Stimulated activated CD8-positive, alpha-beta memory T cell treated with anti-CD3 and anti-CD28 coated beads, Interleukin-4, amount 100 ng/mL, for 48 hours (primary cell): ENCODE measurements at places on chromosomes 1 and 21.

DNA sequence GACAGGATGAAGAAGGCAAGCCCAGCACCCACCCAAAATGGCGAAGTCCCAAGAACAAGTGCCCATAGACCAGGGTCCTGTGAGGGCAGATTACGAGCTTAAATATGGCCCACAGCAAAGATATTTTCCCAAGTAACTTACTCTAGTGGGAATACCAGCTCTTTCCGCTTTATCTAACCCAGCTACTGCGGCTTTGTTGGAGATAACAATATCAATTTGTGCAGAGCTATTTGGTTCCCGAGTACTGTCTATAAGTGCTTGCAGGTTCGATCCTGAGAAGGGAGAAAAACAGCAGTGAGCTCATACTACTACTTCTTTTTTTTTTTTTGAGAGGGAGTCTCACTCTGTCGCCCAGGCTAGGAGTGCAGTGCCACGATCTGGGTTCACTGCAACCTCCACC, 14.3 kb upstream of the DNAJC28 start:
- DNase-seq: no peak

- no peak for DNase-seq
Observed at GRCh38 chr1:116940814-116941599, 31.3 kb downstream of the PTGFRN start.

DNA sequence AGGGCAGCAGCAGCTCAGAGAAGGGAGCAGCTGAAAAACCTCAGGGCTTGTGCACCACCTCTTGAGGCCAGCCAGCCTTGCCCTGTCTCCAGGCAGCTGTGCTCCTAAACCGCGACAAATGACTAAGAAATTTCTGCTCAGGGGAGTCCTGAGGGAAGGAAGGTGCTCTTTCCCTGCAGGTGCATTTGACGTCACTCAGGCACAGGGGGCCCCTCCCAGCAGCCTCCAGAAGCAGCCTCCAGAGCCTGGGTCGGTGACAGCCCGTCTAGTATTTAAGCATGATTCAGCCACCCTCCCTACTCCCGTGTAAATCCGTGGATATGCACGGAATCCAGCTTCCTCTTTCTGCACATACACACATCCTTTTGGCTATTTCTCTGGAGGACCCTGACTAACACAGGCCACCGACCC, 560.5 kb downstream of the KIF26B start:
- DNase-seq: no peak

- DNase-seq: no peak
Observed at GRCh38 chr1:162696286-162696862, 64.1 kb downstream of the DDR2 start.

- no peak for DNase-seq
Observed at GRCh38 chr1:235156265-235156664, 4.8 kb downstream of the RBM34 start.

- no peak for DNase-seq
Observed at GRCh38 chr1:9606948-9607347, 18.2 kb downstream of the TMEM201 start.

DNA sequence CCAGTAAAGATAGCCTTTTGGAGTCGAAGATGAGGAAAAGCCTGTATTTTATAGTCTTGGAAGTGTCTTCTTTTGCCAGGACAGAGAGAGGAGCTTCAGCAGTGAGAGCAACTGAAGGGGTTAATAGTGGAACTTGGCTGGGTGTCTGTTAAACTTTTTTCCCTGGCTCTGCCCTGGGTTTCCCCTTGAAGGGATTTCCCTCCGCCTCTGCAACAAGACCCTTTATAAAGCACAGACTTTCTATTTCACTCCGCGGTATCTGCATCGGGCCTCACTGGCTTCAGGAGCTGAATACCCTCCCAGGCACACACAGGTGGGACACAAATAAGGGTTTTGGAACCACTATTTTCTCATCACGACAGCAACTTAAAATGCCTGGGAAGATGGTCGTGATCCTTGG, at the start of gene VCAM1:
TSS of gene VCAM1 (plus strand) at position 253 of the 400 bp plus-strand sequence. CDS start at position 372, 119 bp downstream.
- no peak for DNase-seq

DNA sequence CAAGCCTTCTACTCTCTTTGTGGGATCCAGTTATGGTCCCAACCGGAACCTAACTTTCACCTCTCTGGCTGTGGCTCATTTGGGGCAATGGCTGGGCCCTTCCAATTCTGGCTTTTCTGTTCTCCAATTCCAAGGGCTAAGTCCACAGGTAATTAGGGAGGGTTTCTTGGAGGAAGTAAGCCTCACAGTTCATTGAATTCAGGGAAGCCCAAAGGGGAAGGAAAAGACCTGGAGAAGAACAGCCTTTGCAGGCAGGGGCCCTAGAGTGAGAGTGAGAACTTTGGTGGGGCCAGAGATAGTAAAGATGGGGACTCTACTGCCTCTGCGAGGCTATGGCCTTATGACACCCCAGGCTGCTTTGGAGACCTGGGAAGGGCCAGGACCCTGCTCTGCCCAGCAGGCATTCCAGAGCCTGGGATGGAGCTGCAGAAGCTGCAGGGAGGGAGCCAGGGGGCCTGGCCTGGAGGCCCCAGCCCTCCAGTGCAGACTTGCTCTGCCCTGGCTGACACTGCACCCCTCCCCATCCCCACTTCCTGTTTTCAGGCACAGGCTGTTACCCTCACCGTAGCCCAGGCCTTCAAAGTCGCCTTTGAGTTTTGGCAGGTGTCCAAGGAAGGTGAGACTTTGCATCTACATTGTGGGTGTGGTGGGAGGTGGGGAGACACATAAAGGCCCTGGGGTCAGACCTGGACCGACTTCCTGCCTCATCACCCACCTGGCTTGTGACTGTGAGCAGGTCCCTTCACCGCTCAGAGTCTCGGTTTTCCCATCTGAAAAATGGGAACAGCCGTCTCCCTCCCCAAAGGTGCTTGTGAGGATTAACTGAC, 18.9 kb downstream of the LDLRAP1 start:
- peak; percentile 72 for DNase-seq

DNA sequence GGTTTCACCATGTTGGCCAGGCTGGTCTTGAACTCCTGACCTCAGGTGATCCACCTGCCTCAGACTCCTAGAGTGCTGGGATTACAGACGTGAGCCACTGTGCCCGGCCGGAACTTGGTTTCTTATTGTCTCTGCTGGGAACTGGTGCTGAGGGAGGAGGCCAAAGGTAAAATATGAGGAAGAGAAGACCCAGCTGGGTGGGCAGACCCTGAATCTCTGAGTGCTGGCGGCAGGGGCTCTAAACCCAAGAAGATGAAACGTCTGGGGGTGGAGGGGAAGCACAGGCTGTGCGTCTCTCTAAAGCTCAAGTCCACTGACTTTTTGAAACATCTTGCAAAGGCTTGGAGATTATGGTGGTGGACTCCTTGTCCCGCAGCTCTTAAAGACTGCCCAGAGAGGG, 82.0 kb upstream of the TLR5 start:
- DNase-seq: peak; percentile 7

DNA sequence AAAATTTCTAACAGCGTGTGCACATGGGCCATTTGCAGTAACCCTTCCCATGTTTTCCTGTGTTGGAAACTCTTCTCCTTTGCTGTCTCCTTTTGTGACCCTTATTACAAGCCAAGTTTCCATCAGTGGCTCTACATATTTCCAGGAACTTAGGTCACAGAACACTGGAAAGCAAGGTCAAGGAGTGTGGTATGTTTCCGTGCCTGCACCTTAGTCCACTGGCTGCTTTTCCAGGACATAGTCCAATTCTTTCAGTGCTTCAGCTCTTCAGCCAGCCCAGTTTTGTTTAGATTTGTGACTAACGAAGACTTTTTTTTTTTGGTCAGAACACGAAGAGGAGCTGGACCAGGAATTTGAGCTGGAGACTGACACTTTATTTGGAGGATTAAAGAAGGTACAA, 33.8 kb downstream of the HHAT start:
- DNase-seq: no peak
